ENCODE measurements at places on chromosomes 12 and 14. TPM values are rescaled to one million over a fixed set of nuclear protein-coding genes. Genes with fewer than 3 reads are reported as not detected.

GRCh38 chr12:94815958-94816357 is 165.6 kb upstream of the TMCC3 start:
- no peaks in the 10 kb centered on the region for H3K27me3 ChIP-seq
- H3K36me3 ChIP-seq = no peaks in the 10 kb centered on the region
- H3K4me3 ChIP-seq = no peak overlapping the region
- no peaks in the 10 kb centered on the region for H3K4me1 ChIP-seq

Gene TAS2R8
- not detected for total RNA-seq

- H3K4me3 ChIP-seq = no peak overlapping the region
- no peaks in the 10 kb centered on the region for H3K36me3 ChIP-seq
- DNase-seq = no peak
- peaks cover 6% of the 10 kb centered on the region for H3K4me1 ChIP-seq
Measured at GRCh38 chr14:101960225-101960624, 4.1 kb upstream of the DYNC1H1 start.

GRCh38 chr14:106094654-106095189 is 568.3 kb downstream of the TMEM121 start:
- H3K36me3 ChIP-seq = no peaks in the 10 kb centered on the region
- no peak overlapping the region for H3K27ac ChIP-seq
- no peaks in the 10 kb centered on the region for H3K4me1 ChIP-seq
- DNase-seq = no peak

Gene ERO1A
- total RNA-seq = 31.5 TPM

- no peaks in the 10 kb centered on the region for H3K27me3 ChIP-seq
- no peak overlapping the region for H3K27ac ChIP-seq
- no peak for DNase-seq
Measured at GRCh38 chr14:103489621-103490020, 33.0 kb downstream of the CKB start.

GRCh38 chr12:57262126-57262822 is 11.3 kb upstream of the STAC3 start:
- peaks cover 16% of the 10 kb centered on the region for H3K4me1 ChIP-seq
- no peaks in the 10 kb centered on the region for H3K27me3 ChIP-seq
- H3K4me3 ChIP-seq = no peak overlapping the region
- no peak overlapping the region for H3K27ac ChIP-seq
- DNase-seq = no peak
- no peaks in the 10 kb centered on the region for H3K36me3 ChIP-seq

- DNase-seq = no peak
- peaks cover 6% of the 10 kb centered on the region for H3K4me1 ChIP-seq
- no peak overlapping the region for H3K27ac ChIP-seq
- no peak overlapping the region for H3K4me3 ChIP-seq
Measured at GRCh38 chr12:25970082-25970481, 11.6 kb downstream of the RASSF8 start.

Gene RNFT2
- 4.2 TPM for total RNA-seq

Gene GOLGA5
- total RNA-seq = 39.0 TPM

Gene HNRNPC
- 399 TPM for total RNA-seq

DNA sequence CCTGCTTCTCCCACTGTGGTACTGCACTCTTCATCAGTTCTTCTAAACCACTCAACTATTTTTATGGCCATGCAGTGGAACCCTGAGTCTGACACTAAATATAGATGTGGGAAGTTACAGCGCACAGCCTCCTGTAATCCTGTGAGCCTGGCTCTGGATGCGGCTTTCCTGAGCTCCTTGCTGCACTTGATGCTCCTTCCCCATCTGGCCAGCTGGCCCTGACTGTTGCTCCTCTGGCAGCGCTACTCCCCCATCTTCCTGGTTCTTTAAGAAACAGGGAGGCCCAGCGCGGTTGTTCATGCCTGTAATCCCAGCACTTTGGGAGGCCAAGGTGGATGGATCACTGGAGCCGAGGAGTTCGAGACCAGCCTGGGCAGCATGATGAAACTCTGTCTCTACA is 24.6 kb downstream of the IQSEC3 start:
- no peaks in the 10 kb centered on the region for H3K27me3 ChIP-seq
- no peak overlapping the region for H3K4me3 ChIP-seq
- no peaks in the 10 kb centered on the region for H3K36me3 ChIP-seq
- no peaks in the 10 kb centered on the region for H3K4me1 ChIP-seq
- DNase-seq = no peak
- no peak overlapping the region for H3K27ac ChIP-seq

- peaks cover 9% of the 10 kb centered on the region for H3K4me1 ChIP-seq
- H3K27me3 ChIP-seq = no peaks in the 10 kb centered on the region
- H3K4me3 ChIP-seq = no peak overlapping the region
- no peaks in the 10 kb centered on the region for H3K36me3 ChIP-seq
- H3K27ac ChIP-seq = no peak overlapping the region
Measured at GRCh38 chr12:63863658-63864453, 19.4 kb downstream of the SRGAP1 start.

Gene NRXN3
- 8.4 TPM for total RNA-seq

All from adrenal gland (tissue), 19 donors.